ENCODE measurements at places on chromosomes 6 and 20.

DNA sequence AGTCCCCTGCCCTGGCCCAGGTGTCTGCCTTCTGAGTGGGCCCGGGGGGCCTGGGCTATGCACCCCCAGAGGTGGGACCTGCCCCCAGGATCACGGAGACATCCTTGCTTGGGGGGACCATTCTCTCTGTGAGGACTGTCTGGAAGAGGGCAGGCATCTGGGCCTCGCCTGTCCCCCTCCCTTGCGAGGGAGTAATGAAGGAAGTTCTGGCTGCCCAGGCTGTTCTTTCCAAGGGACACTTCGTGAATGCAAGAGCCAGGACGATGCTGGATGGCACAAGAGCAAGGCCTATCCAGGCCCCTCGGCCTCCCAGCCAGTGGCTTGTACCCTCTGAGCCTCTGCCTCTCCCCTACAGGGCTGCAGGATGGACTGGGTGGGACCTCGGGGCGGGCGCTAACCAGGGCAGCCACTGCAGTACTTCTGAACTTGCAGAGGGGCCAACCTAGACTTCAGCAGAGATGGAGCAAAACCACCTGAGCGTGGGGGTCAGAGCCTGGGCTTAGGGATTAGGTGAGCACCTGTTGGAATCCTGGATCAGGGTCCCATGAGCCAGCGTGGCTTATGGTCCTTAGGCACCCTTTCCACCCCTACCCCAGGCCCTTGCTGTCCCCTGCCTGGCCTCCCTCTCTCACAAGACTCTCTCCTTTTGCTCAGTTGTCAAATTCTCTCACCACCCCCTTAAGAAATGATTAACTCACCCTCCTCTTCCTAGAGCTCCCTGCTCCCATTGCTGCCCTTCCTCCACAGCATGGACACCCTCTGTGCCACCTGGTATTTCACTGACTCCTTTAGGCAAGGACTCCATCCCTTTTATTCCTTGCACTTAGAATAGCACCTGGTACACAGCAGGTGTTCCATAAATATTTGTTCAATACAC is 53.2 kb downstream of the CTCFL start:
- DNase-seq: peak; percentile 30

- DNase-seq: no peak
Observed at GRCh38 chr6:63589952-63590411, 17.7 kb downstream of the LOC128125822 start.

DNA sequence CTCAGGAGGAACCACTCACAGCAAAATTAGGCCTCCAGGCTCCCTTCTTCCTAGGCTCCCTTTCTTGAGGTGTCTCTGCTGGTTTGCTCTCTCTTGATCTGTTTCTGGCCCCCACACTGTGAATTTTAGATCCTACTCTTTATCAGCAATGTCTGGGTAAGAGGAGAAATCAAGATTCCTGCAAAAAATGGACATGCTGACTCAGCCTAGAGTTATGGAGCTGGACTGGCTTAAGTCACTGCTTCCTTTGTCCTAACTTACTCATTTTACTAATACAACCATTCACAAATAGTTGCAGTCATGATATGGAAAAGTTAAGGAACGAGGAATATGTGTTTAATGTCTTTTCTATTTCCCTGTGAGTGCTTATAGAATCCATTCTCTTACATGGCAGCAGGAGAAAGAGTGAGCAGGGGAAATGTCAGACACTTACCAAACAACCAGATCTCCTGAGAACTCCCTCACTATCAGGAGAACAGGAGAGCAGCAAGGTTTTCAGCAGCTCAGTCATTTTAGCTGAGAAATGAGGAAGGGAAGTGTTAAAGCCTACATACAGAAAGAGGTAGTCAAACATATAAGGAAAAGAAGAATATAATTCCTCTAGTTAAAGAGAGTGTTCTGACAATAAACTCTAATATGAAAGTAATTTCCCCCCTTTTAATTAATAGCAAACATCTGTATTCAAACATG is 160.8 kb downstream of the PDE7B start:
- DNase-seq: no peak

DNA sequence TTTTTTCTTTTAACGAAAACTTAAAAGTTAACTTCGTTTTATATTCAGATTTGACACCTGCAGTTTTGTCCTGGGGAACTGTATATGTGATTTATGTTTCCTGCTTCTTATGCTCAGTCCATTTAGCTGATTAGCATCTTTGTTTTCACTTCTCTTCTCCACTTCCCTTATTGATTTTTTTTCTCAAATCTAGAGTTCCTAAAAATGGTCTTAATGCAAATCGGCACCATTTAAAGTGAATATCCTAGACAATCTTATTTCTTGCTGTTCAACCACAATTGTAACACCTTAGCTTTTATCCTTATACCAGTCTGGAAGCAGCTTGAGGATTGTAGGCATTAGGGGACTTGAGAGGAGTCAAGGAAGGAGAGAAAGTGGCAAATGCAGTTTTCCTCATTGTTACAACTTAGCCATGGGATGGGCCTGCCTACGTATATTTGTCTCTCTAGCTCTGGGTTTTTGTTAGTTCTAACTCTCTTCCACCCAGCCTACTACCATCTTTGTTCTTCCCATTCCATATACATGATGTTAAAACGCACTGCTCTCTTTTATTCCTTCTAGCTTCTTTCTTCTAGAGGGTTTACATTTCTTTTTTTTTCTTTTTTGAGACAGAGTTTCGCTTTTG is 8.5 kb downstream of the QRSL1 start:
- DNase-seq: no peak

- no peak for DNase-seq
Observed at GRCh38 chr20:4335722-4336121, 320.4 kb upstream of the RNF24 start.

GRCh38 chr6:149077208-149077607 is 240.3 kb upstream of the TAB2 start:
- no peak for DNase-seq
